ENCODE measurements at places on chromosomes 4 and X.

- peak; percentile 25 for DNase-seq
These were observed 66.2 kb upstream of the TACR3 start for GRCh38 chr4:103786014-103786413.

GRCh38 chr4:2296631-2297601 lies 35.0 kb upstream of the MXD4 start:
- DNase-seq, result no peak

- no peak for DNase-seq
These were observed 259.5 kb downstream of the SHOX start for GRCh38 chrX:889966-890651.

GRCh38 chr4:110247591-110247990 lies 49.2 kb upstream of the ELOVL6 start:
- DNase-seq, result no peak

GRCh38 chrX:94751611-94752010 lies 1077.6 kb downstream of the FAM133A start:
- no peak for DNase-seq

- DNase-seq, result no peak
These were observed 375.1 kb downstream of the FAT4 start for GRCh38 chr4:125689805-125690204.

- DNase-seq, result no peak
These were observed 55.5 kb upstream of the AFAP1 start for GRCh38 chr4:7995135-7995534.

GRCh38 chrX:8546715-8547114 lies 82.1 kb downstream of the VCX3B start:
- DNase-seq, result no peak

DNA sequence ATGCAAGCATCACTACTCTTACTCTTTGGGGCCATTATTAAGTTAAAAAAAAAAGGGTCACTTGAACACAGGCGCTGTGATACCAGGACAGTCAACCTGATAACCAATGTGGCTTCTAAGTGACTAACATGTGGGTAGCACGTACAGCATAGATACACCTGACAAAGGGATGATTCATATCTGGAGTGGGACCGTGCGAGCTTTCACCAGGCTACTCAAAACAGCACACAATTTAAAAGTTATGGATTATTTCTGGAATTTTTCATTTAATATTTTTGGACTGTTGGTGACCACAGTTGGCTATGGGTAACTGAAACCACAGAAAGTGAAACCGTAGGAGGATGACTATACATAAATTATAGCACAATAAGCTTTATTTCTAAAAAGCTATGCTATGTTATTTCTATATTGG lies 113.8 kb upstream of the STIM2 start:
- no peak for DNase-seq

GRCh38 chrX:10175319-10175871 lies 18.6 kb downstream of the CLCN4 start:
- peak; percentile 61 for DNase-seq

DNA sequence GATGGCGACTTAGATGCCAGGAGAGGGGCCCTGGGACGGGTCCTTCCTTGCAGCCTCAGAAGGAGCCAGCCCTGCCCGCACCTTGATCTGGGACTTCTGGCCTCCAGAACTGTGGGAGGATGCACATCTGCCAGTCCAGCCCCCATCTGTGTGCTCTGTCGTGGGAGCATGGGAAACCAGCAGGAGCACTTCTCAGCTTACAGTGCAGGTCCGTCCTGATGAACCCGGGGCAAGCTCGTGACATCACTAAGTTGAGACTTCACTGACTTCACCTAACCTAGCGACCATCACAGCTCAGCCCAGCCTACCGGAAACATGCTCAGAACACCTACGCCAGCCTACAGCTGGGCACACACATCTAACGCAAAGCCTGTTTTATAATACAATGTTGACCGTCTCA lies 38.1 kb downstream of the ABLIM2 start:
- DNase-seq, result no peak

DNA sequence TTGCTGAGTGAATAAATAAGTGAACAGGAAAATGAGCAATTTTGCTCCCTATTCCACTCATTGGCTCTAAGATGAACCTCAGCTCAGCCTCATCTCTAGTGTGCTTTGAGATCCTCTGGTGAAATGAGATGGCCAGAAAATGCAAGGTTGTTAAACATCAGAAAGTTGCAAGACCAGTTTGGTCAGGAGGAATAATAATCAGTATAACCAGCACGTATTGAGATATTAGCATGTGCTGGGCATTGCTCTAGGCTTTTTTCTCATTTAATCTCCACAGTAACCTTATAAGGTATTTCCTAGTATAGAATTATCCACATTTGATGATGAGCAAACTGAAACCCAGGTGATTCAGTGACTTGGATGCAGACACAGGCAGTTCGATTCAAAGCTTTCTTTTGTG lies 110.5 kb upstream of the PAK3 start:
- no peak for DNase-seq

DNA sequence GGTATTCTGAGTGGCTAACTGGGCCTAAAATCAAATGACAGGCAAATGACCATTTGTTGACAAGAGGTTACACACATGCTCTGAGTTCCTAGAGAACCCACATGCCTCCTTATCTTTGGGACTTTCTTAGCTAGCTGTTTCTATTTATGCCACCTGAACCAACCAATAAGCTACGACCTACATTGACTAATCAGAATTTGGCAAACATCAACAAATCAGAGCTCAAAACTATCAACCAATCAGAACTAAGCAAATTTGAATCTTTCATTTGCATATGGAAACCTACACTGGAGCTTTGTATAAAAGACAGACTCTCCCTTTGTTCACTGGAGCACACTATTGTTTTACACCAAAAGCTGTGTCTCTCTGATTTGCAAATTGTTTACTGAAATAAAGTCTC lies 192.0 kb downstream of the CXXC4 start:
- no peak for DNase-seq

- no peak for DNase-seq
These were observed 84.3 kb upstream of the TMEM150C start for GRCh38 chr4:82645936-82646565.

DNA sequence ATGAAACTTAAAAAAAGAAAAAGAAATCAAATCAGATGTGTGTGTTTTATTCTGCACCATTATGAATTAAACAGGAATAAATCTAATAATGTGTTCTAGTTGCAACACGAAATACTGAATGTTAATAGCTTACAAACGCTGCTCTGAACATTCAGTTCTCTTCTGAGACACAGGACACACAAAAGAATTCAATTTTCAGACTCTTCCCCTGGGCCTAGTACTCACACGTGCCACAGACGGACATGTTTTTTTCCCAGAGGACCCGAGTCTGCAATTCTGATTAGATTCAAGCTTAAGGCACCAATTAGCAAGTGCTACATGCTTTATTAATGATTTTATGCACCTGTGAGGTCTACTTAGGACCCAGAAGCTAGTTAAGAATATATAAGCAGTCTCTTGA lies 20.5 kb downstream of the C4orf54 start:
- DNase-seq, result no peak

All from lung microvascular endothelial cell (primary cell).